ENCODE measurements at places on chromosomes 7 and 10.

DNA sequence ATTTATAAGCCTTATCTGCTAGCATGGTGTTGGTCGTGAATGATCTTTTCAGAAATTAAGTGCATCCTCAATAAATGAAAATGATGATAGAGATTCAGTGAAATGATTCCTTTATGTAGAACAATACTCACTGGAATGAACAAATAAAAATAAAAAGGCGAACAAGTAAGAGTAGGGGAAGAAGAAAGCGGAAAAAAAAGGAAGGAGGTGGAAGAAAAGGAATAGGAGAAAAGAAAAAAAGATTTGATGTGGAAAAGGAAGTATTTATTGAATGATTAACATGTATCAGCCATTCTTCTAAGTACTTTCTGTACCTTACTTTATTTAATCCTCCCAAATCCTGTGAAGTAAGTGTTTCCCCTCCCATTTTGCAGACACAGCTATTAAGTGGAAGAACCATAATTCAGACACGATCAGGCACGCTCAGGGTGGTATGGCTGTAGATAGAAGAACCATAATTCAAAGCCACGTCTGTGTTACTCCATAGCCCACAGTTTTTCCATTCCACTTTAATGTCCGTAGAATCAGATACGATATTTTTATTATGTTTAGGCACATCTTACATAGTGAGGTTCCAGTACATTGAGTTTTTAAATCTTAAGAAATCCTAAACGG, 156.2 kb upstream of the LAMB4 start:
- no peak for DNase-seq

- no peak for DNase-seq
These were observed 223.7 kb downstream of the MAD1L1 start for GRCh38 chr7:2008936-2009540.

GRCh38 chr7:128699196-128699712, 27.2 kb downstream of the GARIN1A start:
- no peak for DNase-seq

DNA sequence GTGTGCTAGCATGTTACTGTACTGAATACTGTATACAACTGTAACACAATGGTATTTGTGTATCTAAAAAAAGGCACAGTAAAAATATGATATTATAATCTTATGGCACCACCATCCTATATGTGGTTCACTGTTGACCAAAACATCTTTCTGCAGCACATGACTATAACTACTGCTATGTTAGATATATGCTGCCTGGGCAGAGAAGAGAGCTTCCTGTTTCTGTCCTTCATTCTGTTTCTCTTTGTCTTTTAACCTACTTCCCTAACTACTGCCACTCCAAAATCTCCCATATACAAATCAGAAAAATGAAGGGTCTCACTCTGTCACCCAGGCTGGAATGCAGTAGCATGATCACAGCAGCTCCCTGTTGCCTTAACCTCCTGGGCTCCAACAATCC, 8.8 kb upstream of the FGL2 start:
- DNase-seq = no peak

DNA sequence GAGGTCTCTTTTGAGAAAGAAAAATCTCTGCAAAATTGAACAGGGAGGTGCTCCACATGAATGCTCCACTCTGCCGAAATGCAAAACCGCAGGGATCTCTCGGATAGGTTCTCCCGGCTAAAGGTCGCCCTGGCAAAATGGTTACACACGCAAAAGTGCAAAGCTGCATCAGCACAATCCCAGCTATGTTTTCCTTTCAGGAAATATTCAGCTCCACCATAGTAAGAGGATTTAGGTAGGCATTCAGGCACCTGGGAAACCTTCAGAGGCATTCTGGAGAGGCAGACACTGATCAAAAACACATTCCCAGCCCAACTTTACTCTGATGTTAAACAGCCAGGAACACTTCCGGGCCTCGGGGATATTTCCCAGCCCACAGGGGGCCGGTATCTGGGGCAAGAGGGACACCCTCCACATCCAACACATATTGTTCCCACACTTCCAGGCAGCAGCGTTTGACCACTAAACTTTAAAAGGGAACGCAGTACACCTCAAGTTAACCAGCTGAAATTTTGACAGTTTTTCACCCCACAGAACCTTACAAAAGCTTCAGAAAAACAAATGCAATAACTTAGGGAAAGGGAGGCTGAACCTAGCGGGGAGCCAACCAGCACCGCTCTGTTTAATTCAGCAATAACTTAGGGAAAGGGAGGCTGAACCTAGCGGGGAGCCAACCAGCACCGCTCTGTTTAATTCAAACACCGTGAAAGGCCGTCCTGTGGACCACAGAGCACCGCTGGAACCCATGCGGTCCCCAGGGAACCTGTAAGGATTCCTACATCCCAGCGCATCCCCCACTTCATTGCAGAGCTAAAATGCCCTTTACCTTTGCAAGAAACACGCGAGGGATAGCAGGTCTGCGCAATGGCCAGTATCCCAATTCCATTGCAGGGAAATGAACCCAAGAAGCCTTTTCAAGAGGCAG, 45.9 kb downstream of the TNS3 start:
- DNase-seq = peak; percentile 52

DNA sequence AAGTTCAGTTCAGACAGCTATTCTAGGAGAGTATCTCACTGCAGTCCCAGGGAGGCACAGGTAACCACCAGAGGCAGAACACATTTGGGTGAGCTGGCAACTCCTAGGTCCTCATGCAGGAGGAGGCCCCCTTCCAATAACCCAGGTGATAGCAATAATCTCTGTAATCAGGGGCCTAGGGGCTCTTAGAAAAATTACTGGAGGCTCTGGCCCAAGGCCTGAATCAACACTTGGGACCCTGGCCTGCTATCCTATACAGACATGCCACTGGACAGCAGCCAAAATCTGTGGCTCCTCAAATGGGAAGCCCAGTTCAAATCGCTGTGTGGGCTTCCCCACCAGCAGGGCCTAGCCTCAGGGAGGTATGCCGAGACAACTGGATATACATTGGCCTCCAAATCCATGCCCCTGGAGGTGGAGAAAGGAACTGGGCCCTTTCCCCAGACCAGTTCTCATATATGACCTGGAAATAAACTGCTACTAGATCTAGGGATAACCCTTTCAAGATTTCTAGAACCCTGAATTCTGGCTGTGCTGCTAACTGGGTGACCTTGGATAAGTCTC, 1.6 kb downstream of the AVPI1 start:
- peak; percentile 88 for DNase-seq

- no peak for DNase-seq
These were observed 5.7 kb upstream of the SMKR1 start for GRCh38 chr7:129496653-129497052.

DNA sequence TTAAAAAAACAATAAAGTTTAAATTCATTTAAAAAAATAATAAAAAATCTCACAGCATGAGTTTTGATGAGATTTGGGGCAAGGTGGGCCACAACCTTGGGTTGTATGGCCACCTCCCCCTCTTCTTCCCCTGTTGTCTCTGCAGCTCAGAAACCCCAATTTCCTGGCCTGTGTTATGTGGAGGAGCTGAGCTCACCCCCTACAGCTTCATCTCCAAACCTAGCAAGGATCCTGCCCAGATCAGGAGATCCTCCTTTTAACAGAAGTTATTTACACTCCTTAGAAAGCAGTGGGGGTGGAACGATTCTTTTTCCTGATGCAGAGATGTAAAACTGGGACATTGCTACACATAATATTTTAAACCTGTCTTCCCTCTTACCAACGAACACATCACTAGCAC, 6.9 kb upstream of the SH2D4B start:
- no peak for DNase-seq

DNA sequence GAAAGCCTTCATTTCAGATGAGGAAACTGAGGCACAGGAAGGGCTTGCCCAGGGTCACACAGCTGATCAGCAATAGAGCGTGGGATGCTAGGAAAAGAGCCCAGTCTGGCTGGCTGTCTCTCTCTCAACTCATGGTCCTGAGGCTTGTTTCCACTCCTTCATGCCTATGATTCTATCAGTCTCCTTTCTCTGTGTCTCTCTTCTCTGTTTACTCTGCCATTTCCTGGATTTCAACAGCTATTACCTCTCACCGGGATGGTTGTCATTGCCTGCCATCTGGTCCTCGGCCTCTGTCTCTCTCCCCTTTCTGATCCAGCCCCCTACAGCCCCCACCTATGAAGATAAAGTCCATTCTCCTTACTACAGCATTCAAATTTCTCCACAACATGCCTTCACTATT, 93.3 kb upstream of the AGBL3 start:
- no peak for DNase-seq

DNA sequence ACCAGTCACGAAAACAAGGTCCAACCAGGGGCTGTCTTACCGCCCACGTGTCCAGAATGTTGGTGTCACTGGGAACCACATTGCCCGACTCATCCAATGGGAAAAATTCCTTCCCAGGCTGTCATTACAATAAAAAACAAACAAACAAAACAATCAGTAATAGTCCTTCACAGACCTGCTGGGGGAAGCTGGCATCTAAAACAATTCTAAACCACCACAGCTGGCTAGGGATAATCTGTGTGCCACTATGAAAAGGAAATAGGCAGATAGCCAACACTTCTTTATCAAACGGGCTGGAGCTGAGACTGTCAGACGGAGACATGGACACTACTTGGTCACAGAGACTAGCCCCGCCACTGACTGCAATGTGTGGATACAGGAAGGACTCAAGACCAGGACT, 9.2 kb downstream of the AKR1B1 start:
- no peak for DNase-seq

- DNase-seq = no peak
These were observed 152.7 kb downstream of the ANK3 start for GRCh38 chr10:60236869-60237524.

GRCh38 chr7:21636694-21637093, 93.9 kb downstream of the DNAH11 start:
- DNase-seq = no peak

- no peak for DNase-seq
These were observed 347.0 kb downstream of the GPAM start for GRCh38 chr10:111836571-111836970.

Measured in mesendoderm (in vitro differentiated cells).